ENCODE measurements at places on chromosomes 5 and 9. TPM values are rescaled to one million over a fixed set of nuclear protein-coding genes. Genes with fewer than 3 reads are reported as not detected.
A peak's percentile ranks its signal among the peaks of the same experiment; 100 is the strongest.

Gene PDZD2
- total RNA-seq = 114 TPM

Gene CLIC3
- total RNA-seq = 2.8 TPM

DNA sequence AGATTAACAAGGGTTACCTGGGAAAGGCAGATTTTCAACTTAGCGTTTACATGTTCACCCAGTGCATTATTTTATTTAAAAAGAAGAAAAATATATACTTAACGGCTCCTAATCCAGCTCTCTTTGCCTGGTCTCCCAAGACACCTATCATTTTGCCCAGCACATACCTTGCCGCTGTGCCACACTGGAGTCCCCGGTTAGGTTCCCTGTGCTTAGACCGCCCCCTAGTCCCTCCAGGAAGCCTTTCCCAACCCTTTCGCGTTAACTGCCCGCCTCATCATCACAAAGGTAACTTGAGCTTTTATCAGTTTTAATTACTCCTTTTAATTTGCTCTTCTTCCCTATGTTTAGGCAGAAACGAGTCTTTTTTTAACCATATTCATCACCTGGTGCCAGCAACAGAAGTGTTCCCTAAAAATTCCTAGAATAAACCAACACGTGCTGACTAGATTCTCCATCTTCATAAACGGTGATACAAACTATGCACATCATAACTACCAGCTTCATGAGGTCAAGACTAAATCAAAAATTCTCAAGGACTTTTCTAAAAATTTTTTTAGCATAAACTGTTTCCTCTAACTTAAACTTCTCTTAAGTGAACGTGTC is 19.7 kb downstream of the DNAJA1 start:
- peak; percentile 52 for DNase-seq

Gene PHF2
- total RNA-seq = 31.8 TPM

Gene IL5
- not detected for total RNA-seq

DNA sequence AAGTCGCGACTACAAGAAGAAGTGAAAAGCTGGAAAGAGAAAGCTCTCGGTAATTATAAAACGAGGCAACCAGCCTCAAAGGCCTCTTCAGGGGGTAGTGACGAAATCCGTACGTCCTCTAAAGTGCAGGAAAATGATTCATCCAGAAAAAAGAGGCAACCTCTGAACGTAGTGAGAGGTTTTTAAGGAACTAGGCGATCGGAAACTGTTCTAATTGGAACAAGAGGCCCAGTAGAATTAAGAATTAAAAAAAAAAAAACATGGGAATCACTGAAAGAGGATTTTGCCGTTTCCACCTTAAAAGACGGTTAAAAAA is 1.0 kb downstream of the CSNK1A1 start:
- no peak for DNase-seq

Measured in right cardiac atrium (tissue), 5 donors.